ENCODE measurements at places on chromosomes 6 and 20.

DNA sequence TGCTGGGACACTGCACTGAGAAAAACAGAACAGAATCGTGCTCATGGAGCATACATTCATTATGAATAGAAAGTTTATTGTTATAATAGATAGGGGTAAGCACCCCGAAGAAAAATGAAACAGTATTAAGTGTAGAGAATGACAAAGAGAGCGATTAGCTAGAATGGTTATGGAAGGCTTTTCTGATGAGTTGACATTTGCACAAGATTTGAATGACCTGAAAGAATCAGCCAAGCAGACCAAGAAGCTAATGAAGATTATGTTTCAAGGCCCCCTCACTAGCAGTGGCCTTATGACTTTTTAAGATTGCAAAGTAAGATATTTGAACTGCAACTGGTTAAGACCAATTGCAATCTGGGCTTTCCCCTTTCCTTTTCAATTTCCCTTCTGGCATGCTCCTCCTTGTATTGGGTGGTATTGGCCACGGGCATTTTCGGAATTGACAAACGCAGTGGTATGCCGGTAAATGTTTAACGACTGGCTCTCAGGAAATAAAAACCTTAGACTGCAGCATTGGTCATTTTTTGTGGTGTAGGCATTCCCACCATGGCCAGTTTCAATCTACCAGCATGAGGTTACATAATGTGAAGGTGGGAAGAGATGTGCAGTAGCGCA is 120.0 kb upstream of the CITED2 start:
- DNase-seq = no peak

GRCh38 chr6:124796464-124796970 is 165.7 kb upstream of the RNF217 start:
- no peak for DNase-seq

GRCh38 chr6:18036781-18037180 is 49.3 kb upstream of the KIF13A start:
- no peak for DNase-seq

DNA sequence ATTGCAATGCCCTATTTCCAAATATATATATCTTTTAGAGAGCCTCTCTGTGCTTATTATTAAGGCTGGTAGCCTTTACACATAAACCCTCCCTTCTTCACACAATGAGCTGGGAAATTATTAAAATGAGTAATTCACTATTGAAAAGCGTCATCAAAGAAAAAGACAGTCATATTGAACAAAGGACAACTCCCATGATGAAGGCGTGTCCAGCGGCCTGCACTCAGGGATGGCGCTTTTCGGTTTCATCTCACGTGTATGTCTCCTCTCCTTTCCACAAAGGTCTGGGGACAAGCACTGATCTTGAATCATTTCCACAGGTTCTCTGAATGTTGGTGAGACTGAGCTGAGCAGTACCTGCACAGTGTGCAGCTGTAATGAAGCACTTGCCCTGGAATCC is 3.5 kb downstream of the SERPINB9 start:
- DNase-seq = no peak

GRCh38 chr6:17032590-17032987 is 69.3 kb upstream of the STMND1 start:
- DNase-seq = no peak

DNA sequence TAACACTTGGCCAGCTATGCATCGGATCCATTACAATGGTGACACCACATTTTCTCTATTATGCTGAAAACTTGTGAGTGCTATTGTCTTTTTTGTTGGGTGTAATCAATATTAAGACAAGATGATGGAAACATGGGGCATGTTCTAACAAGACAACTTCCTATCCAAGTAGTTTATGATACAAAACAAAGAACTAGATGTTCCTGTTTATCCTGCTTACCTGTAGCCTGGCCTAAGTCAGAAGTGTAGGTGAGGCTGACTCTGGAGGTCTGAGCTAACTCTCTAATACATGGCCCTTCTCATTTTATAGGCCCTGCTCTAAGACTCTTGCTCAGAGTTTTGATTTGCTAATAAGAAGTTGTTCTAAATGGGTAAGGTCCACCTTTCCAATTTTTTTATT is 242.4 kb upstream of the STXBP5 start:
- no peak for DNase-seq

GRCh38 chr20:63296531-63297299 is 3.7 kb downstream of the COL20A1 start:
- no peak for DNase-seq

DNA sequence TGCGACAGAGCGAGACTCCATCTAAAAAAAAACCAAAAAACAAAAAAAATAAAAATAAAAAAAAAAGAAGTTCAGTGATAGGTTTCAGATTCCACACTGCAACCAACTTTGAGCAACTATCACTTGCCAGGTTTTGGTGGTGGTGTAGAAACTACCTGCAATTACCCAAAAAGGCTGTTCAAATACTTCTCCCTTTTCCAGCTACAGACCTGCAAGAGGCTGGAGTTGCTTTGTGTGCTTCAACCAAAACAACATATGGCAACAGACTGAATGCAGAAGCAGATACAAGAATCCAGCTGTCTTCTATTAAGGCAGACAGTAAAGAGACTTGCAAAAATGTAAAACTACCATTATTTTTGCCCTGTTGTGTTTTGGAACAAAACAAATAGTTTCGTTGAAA is 9.3 kb upstream of the BCAS1 start:
- DNase-seq = no peak

DNA sequence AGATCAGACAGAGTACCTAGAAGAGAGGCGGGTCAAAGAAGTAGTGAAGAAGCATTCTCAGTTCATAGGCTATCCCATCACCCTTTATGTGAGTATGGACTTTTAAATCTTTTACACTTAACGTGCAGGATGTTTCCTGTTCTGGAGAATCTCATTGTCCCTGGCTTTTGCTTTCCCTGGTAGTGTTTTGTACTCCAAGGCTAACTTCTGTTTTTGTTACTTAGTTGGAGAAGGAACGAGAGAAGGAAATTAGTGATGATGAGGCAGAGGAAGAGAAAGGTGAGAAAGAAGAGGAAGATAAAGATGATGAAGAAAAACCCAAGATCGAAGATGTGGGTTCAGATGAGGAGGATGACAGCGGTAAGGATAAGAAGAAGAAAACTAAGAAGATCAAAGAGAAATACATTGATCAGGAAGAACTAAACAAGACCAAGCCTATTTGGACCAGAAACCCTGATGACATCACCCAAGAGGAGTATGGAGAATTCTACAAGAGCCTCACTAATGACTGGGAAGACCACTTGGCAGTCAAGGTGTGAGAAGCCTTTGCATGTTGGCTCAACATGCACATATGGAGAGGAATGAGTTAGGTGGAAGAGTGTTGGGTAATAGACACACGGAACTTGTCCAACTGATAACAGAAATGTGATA is 3.3 kb downstream of the HSP90AB1 start:
- no peak for DNase-seq

- no peak for DNase-seq
These were observed 55.2 kb downstream of the PTPN1 start for GRCh38 chr20:50565383-50565782.

- no peak for DNase-seq
These were observed 64.4 kb upstream of the COL21A1 start for GRCh38 chr6:56311533-56312448.

DNA sequence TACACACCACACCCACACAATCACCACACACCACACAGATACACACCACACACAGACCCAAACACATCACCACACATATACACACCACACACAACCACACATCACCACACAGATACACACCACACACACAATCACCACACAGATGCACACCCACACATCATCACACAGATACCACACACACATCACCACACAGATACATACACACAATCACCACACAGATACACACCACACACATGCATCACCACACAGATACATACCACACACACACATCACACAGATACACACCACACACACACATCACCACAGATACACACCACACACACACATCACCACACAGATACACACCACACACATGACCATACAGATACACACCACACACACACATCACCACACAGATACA is 73.2 kb downstream of the GRM4 start:
- no peak for DNase-seq

All from stimulated activated CD4-positive, alpha-beta T cell treated with anti-CD3 and anti-CD28 coated beads, Interleukin-15, amount 100 ng/mL, for 1 hour (primary cell).